Right renal pelvis (tissue), 4 donors: ENCODE measurements at places on chromosomes 1 and 21. TPM values are rescaled to one million over a fixed set of nuclear protein-coding genes. Genes with fewer than 3 reads are reported as not detected.

The PBX1 gene
- polyA plus RNA-seq = 186 TPM

The FCGR3A gene
- polyA plus RNA-seq = 1.6 TPM

The ATG4C gene
- 26.0 TPM for polyA plus RNA-seq

The RGS13 gene
- polyA plus RNA-seq = not detected

The ECM1 gene
- 22.1 TPM for polyA plus RNA-seq

The KCNA3 gene
- 0.22 TPM for polyA plus RNA-seq

DNA sequence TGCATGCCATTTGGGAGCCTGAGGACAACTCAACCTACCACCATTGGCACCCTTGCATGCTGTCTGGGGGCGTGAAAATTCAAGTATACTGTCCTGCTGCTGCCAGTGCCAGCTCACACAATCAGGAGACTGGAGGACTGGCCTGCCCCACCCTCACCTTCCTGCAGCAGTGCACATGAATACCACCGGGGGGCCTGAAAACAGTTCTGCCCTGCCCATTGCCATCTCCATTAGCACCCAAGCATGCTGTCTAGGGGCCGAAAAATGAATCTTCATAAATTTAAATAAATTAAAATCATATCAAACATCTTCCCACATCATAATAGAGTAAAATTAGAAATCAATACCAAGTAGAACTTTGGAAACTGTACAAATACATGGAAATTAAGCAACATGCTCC is 322.1 kb upstream of the TMPRSS15 start:
- DNase-seq = no peak

DNA sequence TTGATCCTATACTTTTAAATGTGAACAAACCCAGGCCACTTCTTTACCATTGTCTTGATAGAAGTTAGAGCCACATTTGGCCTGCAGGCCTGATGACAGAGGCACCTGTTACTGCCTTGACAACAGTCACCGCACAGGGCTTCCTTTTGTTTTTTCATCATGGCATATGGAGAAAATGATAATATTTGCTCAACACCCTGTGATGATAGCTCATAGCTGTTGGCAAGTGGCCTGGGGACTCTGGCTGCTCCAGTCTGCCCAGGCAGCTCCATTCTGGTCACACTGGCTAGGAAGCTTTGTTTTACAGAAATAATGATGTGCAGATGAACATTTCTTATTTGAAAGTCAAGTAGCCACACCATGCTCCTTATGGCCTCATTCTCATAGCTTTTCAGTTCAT is 89.6 kb upstream of the GPR88 start:
- DNase-seq = no peak

DNA sequence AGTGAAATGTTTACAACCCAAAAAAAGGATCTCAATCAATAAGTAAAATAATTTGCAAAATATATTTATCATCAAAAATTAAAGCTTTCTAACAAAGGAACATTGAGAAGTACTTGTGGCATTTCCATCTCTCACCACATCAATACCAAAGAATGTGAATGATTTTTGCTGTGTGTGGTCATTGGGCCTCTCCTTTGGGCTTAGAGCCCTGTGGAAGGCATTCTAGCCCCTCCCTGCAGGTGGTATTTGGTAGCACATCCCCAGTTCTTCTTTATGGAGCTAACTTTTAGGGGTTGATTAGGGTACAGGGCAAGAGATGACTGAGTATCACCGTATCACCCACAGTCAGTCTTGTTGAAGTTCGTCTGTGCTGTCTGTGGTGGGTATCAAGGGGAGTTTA is 294.1 kb upstream of the SGIP1 start:
- DNase-seq = no peak

DNA sequence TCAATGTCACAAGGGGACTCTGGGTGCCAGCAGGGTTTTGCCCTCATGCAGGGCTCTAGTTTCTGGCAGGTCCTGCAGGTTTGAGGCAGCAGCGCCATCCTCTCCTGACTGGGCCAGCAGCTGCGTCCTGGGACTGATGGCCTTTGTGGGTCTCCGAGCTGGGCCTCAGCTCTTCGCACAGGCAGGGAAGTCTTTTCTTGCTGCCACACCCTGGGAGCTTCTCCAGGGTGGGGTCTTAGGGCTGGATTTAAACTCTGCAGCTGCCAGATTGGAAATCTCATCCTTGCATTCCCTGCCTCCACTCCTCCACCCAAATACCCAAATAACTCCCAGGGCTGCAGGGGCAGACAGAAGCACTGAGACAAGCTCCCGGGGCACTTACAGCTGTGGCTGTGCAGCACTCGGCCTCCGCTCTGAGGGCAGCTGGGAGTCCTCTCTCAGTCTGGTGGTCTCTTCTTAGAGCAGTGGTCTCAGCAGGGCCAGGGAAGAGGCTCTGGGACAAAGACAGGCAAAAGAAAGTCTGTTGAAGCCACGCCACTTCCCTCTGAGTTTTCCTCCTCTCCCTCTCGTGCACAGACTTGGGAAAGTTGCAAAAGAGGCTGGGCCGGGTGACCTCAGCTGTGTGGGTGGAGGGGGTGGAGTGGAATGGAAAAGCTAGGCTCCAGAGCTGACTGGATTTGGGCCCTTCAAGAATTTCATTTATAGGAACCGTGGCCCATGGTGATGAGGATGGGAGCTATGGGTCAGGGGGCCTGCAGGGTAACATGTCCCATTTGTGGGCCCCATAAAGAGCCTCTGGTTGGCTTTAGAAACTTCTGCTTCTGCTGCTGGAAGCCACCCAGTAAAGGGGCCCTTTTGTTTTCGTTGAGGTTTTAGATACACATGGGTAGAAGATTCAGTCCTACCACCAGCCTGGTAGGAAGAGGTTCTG is at the start of gene RAB7B:
Gene RAB7B, minus strand, starts transcription at position 525 of the 931 bp plus-strand sequence. CDS start 9,260 bp downstream, outside the sequence.
- DNase-seq = no peak

DNA sequence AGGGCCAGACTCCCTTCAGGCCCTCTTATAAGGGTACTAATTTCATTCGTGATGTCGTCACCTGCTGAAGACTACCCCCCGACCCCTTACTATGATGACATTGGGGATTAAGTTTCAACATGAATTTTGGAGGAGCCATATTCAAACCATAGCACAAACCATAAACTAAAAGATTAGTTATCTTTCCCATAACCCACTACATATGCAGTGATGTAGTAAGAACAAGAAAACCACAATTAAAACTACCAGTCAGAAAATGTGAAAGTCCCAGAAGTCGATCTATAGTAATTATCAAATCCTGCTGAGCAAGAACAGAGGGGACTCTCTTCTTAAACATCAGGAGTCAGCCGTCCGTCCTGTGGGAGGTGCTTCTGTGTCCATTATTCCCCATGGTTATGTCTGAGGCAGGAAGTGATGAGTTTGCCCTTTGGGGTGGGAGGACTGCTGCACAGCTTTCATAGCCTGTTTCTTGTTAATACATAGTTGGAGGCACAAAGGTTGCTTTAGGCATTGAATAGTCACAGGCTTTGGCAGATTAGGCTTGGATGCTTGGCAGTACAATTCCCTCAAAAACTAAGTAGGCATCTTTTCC is 35.9 kb upstream of the PTGFRN start:
- DNase-seq = no peak

DNA sequence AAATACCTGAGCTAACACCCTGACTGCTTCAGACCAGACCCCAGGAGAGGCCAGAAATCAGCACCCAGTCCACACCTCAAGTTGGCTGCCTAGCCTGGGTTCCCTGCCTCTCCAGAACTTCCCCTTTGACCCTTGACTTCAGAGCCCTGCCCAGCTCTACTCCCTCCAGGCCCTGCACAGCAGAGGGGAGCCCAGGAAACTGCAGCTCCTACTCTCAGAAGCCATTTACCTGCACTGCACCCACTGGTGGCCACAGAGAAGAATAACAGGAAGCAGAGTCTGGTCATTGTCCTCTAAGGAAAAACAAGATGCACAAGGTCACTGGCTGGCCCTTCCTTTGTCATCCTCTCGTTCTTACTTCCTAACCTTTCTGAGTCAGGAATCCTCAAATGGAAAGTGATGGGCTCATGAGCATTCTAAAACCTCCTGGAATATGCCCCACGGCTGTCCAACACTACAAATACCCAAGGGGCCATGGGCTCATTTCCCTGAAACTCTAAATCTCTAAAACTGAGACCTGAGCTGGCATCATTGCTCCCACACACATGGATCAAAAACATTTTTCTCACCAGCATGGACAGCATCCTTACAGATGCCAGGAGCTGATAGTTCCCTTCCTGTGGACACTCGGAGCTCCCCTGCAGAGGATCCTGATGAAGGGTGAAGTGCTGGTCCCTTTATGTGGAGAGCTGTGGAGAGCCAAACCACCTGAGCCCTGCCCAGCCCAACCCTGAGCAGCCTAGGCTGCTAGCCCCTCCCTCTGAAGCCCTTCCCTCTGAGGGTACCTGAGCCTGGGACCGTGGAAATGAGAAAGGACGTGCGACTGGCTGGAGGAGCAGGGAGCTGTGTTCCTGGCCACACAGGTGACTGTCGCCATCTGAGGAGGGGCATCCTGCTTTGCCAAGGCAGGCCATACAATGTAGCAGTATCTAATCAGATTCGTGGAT is at the start of gene ITLN2:
Gene ITLN2, minus strand, starts transcription at position 652 of the 947 bp plus-strand sequence. Its CDS starts 68 bp downstream, at position 584.
- DNase-seq = no peak
